Activated T-helper 17 cell treated with anti-CD3 and anti-CD28 coated beads, Interleukin-2, amount 50 U/mL, for 72 hours (primary cell): ENCODE measurements at places on chromosomes 13 and 19. TPM values are rescaled to one million over a fixed set of nuclear protein-coding genes. Genes with fewer than 3 reads are reported as not detected.

Gene ZNF575
- 1.7 TPM for total RNA-seq

Gene LILRB3
- 0.85 TPM for total RNA-seq

Gene RFPL4AL1
- total RNA-seq, result not detected

Gene ARHGEF7
- total RNA-seq, result 127 TPM

Gene CTXN1
- total RNA-seq, result not detected

Gene F10
- total RNA-seq, result 1.0 TPM

Gene OR7A5
- total RNA-seq, result not detected

Gene FFAR1
- total RNA-seq, result 0.42 TPM

Gene LSM14A
- total RNA-seq, result 105 TPM

Gene ZNF99
- total RNA-seq, result not detected

Gene NCCRP1
- total RNA-seq, result not detected

Gene PABPC3
- total RNA-seq, result 0.28 TPM

Gene GPR183
- 92.4 TPM for total RNA-seq

Gene GPC6
- not detected for total RNA-seq

Gene MYO16
- total RNA-seq, result not detected

Gene SYT3
- total RNA-seq, result not detected

Gene ZNF491
- total RNA-seq, result 0.50 TPM

Gene CAMSAP3
- total RNA-seq, result 0.37 TPM

Gene ZNF383
- 6.1 TPM for total RNA-seq

Gene SRRM5
- total RNA-seq, result 1.4 TPM

Gene MAST1
- 2.6 TPM for total RNA-seq

Gene CPB2
- total RNA-seq, result not detected

Gene ONECUT3
- not detected for total RNA-seq
